ENCODE measurements at places on chromosomes 6 and 20. TPM values are rescaled to one million over a fixed set of nuclear protein-coding genes. Genes with fewer than 3 reads are reported as not detected.

The CPNE5 gene
- 2.1 TPM for total RNA-seq

The RBPJL gene
- not detected for total RNA-seq

DNA sequence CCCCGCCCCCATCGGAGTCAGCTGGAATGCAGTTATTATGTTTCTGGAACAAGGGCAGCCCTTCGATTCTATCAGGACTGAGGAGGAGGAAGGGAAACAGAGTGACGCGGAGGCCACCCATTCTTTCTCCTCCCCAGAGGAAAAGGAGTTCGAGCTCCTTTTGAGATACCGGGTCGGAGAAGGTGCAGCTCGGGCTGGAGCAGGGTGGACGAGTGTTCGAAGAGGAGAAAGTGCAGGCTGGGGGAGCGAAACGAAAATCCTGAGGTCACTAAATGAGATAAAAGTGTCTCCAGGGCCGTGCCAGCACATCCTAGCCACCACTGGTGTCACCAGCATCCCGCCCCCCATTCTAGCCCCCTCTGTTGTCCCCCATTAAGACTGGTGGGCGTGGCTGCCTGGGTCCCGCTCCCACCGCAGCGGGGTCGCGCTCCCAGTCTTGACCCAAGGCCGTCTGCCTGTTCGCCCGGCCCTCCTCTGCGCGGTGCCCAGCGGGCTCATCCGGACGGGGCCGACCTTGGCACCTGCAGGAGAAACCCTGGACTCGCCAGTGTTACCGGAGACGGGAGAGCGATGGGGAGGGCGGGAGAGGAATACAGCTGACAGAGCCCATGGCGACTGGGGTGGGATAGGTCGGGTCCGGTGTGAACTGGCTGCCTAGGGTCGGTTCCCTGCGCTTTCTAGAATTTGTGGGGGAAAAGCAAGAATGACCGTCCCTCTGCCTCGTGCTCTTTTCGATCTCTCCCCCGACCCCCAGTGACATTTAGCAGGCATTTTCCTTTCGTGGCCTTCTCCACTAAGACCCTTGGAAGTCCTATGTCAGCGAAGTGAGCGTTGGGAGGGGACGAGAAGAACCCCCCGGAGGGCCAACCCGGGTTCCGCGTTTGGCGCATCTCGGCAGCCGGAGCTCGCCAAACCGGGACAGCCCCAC lies 16.2 kb downstream of the FOXA2 start:
- peaks cover 71% of the 10 kb centered on the region for H3K27me3 ChIP-seq
- H3K4me3 ChIP-seq: no peak overlapping the region
- no peaks in the 10 kb centered on the region for H3K36me3 ChIP-seq
- no peak for DNase-seq
- no peak overlapping the region for H3K27ac ChIP-seq
- H3K4me1 ChIP-seq: peaks cover 12% of the 10 kb centered on the region

GRCh38 chr6:101444717-101445116 lies 51.2 kb downstream of the GRIK2 start:
- H3K4me3 ChIP-seq: no peak overlapping the region
- no peaks in the 10 kb centered on the region for H3K27me3 ChIP-seq
- no peaks in the 10 kb centered on the region for H3K4me1 ChIP-seq
- H3K36me3 ChIP-seq: no peaks in the 10 kb centered on the region
- H3K27ac ChIP-seq: no peak overlapping the region
- no peak for DNase-seq

- H3K4me1 ChIP-seq: no peaks in the 10 kb centered on the region
- no peak overlapping the region for H3K4me3 ChIP-seq
- no peaks in the 10 kb centered on the region for H3K36me3 ChIP-seq
- no peaks in the 10 kb centered on the region for H3K27me3 ChIP-seq
Measured at GRCh38 chr6:18099511-18099910, 23.0 kb downstream of the NHLRC1 start.

DNA sequence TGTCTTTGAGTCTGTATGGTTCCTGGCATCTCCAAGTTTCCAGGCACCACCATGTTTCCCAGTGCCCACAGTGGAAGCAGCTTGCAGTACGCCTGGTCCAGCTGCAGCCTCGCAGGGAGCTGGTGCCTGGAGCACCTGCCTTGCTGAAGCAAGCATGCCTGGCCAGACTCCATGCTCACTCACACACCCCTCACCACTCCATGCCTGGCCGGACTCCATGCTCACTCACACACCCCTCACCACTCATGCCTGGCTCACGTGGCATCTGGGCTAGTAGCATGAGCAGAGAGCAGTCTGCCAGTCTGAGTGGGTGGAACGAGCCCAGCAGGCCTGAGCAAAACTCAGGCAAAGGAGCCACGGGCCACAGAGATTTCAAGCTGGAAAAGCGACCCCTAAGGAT lies 214.3 kb downstream of the TFAP2C start:
- H3K27ac ChIP-seq: no peak overlapping the region
- peak; percentile 80 for DNase-seq
- H3K36me3 ChIP-seq: no peaks in the 10 kb centered on the region
- no peak overlapping the region for H3K4me3 ChIP-seq
